ENCODE measurements at places on chromosomes 2 and 18.

- DNase-seq: no peak
Measured at GRCh38 chr2:241151934-241152660, 1.8 kb downstream of the PPP1R7 start.

DNA sequence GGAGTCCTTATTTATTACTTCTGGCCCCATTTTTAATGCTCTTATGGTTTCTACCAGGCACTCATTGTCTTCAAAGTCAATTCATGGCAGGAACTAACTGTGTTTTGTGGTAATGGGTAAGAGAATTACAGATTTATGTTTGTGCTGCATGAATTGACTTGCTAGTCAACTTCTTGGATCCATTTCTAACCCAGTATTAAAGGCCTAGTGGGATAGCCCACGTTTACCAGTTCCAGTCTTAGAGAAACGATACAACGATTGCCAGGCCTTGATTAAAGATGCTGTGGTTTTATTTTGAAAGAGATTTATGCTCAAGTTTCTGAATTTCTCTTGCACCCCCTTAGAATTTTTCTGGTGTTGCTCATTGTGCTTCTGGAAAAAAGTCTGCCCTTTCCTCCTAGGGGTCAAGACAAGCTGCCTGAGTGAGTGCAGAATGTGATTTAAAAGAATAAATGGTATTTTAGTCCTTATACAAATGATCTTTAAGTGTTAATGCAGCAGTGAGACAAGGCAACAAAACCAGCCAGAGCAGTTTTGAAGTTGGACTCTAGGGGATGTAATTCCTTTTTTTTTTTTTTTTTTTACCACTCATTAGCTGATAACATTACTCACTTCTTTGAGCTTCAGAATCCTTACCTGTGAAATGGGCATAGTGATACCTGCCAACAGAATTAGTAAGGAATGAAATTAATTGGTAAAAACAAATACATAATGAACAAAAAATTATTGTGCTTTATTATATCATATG lies 101.5 kb downstream of the ARHGAP15 start:
- no peak for DNase-seq

GRCh38 chr2:71597756-71598155 lies 144.4 kb downstream of the DYSF start:
- DNase-seq: no peak

GRCh38 chr2:146666340-146666739 lies 1178.5 kb upstream of the ACVR2A start:
- no peak for DNase-seq

All from NCI-H1436 treated with DMSO at 0.1 percent for 48 hours (cell line).